Pancreas (tissue), 10 donors: ENCODE measurements at places on chromosomes 16 and 17. TPM values are rescaled to one million over a fixed set of nuclear protein-coding genes. Genes with fewer than 3 reads are reported as not detected.

- no peak overlapping the region for H3K27ac ChIP-seq
- peaks cover 13% of the 10 kb centered on the region for H3K36me3 ChIP-seq
- peaks cover 37% of the 10 kb centered on the region for H3K4me1 ChIP-seq
- H3K27me3 ChIP-seq, result no peaks in the 10 kb centered on the region
- peak overlapping the region; percentile 80 for H3K4me3 ChIP-seq
These were observed 995 bp upstream of the JMJD8 start for GRCh38 chr16:684961-685696.

- DNase-seq, result no peak
- no peak overlapping the region for H3K27ac ChIP-seq
- no peaks in the 10 kb centered on the region for H3K36me3 ChIP-seq
- H3K4me1 ChIP-seq, result peaks cover 20% of the 10 kb centered on the region
- no peak overlapping the region for H3K4me3 ChIP-seq
These were observed 144.6 kb upstream of the PLCG2 start for GRCh38 chr16:81634380-81635062.

DNA sequence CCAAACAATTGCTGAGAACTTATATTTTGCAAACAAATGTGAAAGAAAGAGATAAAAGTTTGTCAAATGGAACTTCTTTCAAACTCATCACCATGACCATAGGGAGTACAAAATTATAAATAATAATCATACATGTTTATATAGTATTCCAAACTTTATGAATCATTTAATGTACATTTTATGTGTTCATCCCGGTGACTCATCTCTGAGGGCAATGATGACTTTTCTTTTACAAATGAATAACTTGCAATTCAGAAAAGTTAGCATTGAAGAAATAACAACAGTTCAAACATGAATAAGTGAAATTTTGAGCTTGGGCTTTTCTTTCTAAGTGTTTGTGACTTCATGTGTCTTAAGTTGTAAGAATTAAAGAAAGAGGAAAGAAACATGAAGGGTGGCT, 66.3 kb upstream of the CDH8 start:
- DNase-seq, result no peak
- no peaks in the 10 kb centered on the region for H3K36me3 ChIP-seq
- H3K27ac ChIP-seq, result no peak overlapping the region
- H3K27me3 ChIP-seq, result no peaks in the 10 kb centered on the region
- no peak overlapping the region for H3K4me3 ChIP-seq

Gene ABCA5
- 55.5 TPM for polyA plus RNA-seq

Gene MYL4
- 0.53 TPM for polyA plus RNA-seq

Gene CTF1
- 2.5 TPM for polyA plus RNA-seq

Gene SOX8
- 3.5 TPM for polyA plus RNA-seq

Gene HSD17B1
- 3.5 TPM for polyA plus RNA-seq

DNA sequence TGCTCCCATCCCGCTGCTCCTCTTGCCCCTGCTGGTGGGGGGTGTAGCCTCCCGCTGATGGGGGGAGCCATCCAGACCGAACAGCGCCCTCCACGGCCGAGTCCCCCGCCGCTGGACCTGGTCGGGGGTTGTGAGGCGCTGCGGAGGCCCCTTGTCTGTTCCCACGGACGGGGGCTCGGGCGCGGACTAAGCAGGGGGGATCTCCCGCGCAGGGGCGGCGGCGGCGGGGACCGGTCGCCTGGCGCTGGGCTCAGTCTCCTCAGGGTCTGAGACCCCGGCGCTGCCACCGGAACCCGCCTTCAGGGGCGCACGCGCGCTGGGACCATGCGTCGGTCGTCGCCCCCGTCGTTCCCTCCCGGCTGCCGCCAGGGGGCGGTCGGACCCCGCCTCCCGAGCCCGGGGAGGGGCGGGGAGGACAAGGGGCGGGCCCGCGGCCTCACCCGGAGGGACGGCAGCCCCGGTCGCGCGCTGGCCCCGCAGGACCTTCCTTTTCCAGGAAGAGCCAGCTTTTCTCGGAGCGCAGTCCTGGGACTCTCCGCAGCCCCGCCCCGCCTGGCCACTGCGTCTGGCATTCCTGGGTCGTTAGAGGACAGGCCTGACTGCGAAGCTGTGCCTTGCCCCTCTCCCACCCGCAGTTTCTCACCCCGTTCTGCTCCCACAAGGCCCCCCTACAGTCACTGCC, 6.3 kb upstream of the IL32 start:
- peak; percentile 94 for DNase-seq
- H3K4me1 ChIP-seq, result peaks cover 8% of the 10 kb centered on the region
- peak overlapping the region; percentile 96 for H3K4me3 ChIP-seq
- no peaks in the 10 kb centered on the region for H3K27me3 ChIP-seq

- H3K27ac ChIP-seq, result no peak overlapping the region
- no peaks in the 10 kb centered on the region for H3K27me3 ChIP-seq
- no peaks in the 10 kb centered on the region for H3K36me3 ChIP-seq
- no peaks in the 10 kb centered on the region for H3K4me1 ChIP-seq
- peak; percentile 80 for DNase-seq
- no peak overlapping the region for H3K4me3 ChIP-seq
These were observed 8.6 kb upstream of the ABCC3 start for GRCh38 chr17:50626037-50626574.

GRCh38 chr16:88511060-88511459, 58.0 kb downstream of the ZFPM1 start:
- peaks cover 18% of the 10 kb centered on the region for H3K4me1 ChIP-seq
- H3K4me3 ChIP-seq, result no peak overlapping the region
- H3K27me3 ChIP-seq, result no peaks in the 10 kb centered on the region
- no peak overlapping the region for H3K27ac ChIP-seq
- no peaks in the 10 kb centered on the region for H3K36me3 ChIP-seq

GRCh38 chr16:50396761-50397535, 28.2 kb upstream of the BRD7 start:
- H3K27ac ChIP-seq, result no peak overlapping the region
- no peaks in the 10 kb centered on the region for H3K4me1 ChIP-seq
- no peaks in the 10 kb centered on the region for H3K36me3 ChIP-seq
- DNase-seq, result no peak
- H3K27me3 ChIP-seq, result no peaks in the 10 kb centered on the region

DNA sequence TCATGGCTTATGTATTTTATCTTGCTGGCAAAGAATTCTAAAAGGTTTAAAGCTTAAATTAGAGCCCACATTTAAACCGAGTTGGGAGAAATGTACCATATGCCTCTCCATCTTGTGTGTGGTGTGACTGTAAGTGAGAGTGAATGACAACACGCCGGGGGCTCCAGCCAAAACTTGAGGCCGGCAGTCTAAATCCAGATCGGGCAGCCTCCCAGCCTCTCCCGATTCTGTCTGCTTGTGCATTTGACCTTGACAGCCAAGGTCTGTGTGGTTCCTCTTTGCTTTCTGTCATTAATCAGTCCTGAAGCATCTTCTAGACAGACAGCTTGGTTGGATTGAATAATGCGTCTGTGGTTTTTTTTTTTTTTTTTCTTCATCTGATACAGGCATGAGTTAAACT, 1093.2 kb upstream of the EEF2KMT start:
- no peak overlapping the region for H3K4me3 ChIP-seq
- no peak for DNase-seq
- H3K27me3 ChIP-seq, result no peaks in the 10 kb centered on the region
- no peaks in the 10 kb centered on the region for H3K4me1 ChIP-seq
- no peaks in the 10 kb centered on the region for H3K36me3 ChIP-seq
- no peak overlapping the region for H3K27ac ChIP-seq

- H3K4me3 ChIP-seq, result no peak overlapping the region
- no peaks in the 10 kb centered on the region for H3K4me1 ChIP-seq
- no peak overlapping the region for H3K27ac ChIP-seq
- DNase-seq, result no peak
- no peaks in the 10 kb centered on the region for H3K27me3 ChIP-seq
These were observed 255.6 kb upstream of the SDK2 start for GRCh38 chr17:73899839-73900238.

GRCh38 chr17:55769625-55770000, 18.8 kb downstream of the PCTP start:
- H3K27me3 ChIP-seq, result no peaks in the 10 kb centered on the region
- no peak overlapping the region for H3K4me3 ChIP-seq
- H3K36me3 ChIP-seq, result no peaks in the 10 kb centered on the region
- no peak for DNase-seq
- H3K4me1 ChIP-seq, result no peaks in the 10 kb centered on the region
- H3K27ac ChIP-seq, result no peak overlapping the region

DNA sequence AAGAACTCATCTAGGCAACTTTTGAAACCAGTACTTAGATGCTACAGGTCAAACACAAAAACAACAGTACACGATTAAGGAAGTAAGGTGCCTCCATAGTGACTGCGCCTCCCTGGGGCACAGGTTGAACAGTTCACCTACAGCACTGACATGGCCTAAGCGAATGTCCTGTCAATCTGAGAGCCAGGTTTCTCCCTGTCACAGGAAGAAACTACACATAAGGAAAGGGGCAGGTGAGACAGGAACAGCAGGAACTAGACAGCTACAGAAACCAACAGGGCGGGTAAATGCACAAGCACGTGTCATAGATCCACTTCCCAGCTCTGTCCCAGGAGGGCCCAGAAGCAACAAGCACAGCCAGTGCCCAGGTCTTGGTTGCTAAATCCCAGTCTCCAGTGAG, 8.0 kb upstream of the ARHGDIA start:
- DNase-seq, result no peak
- H3K4me3 ChIP-seq, result no peak overlapping the region
- H3K27me3 ChIP-seq, result no peaks in the 10 kb centered on the region
- H3K4me1 ChIP-seq, result no peaks in the 10 kb centered on the region

Gene RASL10B
- 6.3 TPM for polyA plus RNA-seq

- no peak overlapping the region for H3K4me3 ChIP-seq
- no peaks in the 10 kb centered on the region for H3K27me3 ChIP-seq
- DNase-seq, result no peak
- no peaks in the 10 kb centered on the region for H3K4me1 ChIP-seq
These were observed 47.8 kb upstream of the BCO1 start for GRCh38 chr16:81190667-81191066.

GRCh38 chr17:50472286-50472685, 3.6 kb upstream of the CHAD start:
- H3K4me3 ChIP-seq, result no peak overlapping the region
- H3K36me3 ChIP-seq, result no peaks in the 10 kb centered on the region
- H3K4me1 ChIP-seq, result peaks cover 2% of the 10 kb centered on the region
- H3K27me3 ChIP-seq, result no peaks in the 10 kb centered on the region

DNA sequence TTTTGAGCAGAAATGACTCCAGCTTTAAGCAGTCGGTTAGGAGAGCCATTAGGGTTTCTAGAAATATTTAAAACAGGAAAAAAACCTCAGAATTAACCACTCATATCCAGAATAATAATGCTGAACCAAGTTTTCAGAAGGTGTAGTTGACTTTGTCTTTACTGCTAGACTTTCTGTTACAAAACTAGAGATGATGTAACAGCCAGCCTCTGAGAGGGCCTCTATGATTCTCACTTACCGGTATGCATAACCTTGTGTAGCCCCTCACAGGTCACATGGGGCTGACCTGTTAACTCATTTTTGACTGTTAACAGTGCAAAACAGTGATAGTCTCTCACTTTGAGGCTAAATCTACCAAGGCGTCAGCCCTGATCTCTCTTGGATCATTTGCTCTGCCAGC, 74.3 kb downstream of the TEX14 start:
- H3K36me3 ChIP-seq, result no peaks in the 10 kb centered on the region
- H3K27me3 ChIP-seq, result no peaks in the 10 kb centered on the region
- H3K4me1 ChIP-seq, result no peaks in the 10 kb centered on the region

GRCh38 chr17:78313735-78314648, 45.9 kb downstream of the SOCS3 start:
- H3K27me3 ChIP-seq, result no peaks in the 10 kb centered on the region
- peak overlapping the region; percentile 94 for H3K27ac ChIP-seq
- H3K4me3 ChIP-seq, result peak overlapping the region; percentile 37
- H3K36me3 ChIP-seq, result no peaks in the 10 kb centered on the region
- peak; percentile 93 for DNase-seq

DNA sequence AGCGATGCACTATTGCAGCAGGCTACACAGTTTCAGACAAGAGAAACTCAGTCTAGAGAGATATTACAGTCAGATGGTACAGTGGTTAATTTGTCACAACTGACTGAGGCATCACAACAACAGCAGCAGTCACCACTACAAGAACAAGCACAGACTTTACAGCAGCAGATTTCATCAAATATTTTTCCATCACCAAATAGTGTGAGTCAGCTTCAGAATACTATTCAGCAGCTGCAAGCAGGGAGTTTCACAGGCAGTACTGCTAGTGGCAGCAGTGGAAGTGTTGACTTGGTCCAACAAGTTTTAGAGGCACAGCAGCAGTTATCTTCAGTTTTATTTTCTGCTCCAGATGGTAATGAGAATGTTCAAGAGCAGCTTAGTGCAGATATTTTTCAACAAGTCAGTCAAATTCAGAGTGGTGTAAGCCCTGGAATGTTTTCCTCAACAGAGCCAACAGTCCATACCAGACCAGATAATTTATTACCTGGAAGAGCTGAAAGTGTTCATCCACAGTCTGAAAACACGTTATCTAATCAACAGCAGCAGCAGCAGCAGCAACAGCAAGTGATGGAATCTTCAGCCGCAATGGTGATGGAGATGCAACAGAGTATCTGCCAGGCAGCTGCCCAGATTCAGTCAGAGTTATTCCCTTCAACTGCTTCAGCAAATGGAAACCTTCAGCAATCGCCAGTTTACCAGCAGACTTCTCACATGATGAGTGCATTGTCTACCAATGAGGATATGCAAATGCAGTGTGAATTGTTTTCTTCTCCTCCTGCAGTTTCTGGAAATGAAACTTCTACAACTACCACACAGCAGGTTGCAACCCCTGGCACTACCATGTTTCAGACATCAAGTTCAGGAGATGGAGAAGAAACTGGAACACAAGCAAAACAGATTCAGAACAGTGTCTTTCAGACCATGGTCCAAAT, 34.1 kb downstream of the NQO1 start:
- H3K4me1 ChIP-seq, result no peaks in the 10 kb centered on the region
- H3K27me3 ChIP-seq, result no peaks in the 10 kb centered on the region
- H3K27ac ChIP-seq, result no peak overlapping the region
- DNase-seq, result no peak

GRCh38 chr17:6381526-6382465, 53.1 kb downstream of the AIPL1 start:
- H3K27ac ChIP-seq, result no peak overlapping the region
- no peaks in the 10 kb centered on the region for H3K27me3 ChIP-seq
- H3K36me3 ChIP-seq, result no peaks in the 10 kb centered on the region
- H3K4me1 ChIP-seq, result no peaks in the 10 kb centered on the region

- DNase-seq, result no peak
- no peak overlapping the region for H3K27ac ChIP-seq
- H3K27me3 ChIP-seq, result no peaks in the 10 kb centered on the region
- H3K36me3 ChIP-seq, result no peaks in the 10 kb centered on the region
- no peak overlapping the region for H3K4me3 ChIP-seq
These were observed 45.0 kb downstream of the B9D1 start for GRCh38 chr17:19317359-19318095.
